ENCODE measurements at places on chromosomes 12 and 14. TPM values are rescaled to one million over a fixed set of nuclear protein-coding genes. Genes with fewer than 3 reads are reported as not detected.

DNA sequence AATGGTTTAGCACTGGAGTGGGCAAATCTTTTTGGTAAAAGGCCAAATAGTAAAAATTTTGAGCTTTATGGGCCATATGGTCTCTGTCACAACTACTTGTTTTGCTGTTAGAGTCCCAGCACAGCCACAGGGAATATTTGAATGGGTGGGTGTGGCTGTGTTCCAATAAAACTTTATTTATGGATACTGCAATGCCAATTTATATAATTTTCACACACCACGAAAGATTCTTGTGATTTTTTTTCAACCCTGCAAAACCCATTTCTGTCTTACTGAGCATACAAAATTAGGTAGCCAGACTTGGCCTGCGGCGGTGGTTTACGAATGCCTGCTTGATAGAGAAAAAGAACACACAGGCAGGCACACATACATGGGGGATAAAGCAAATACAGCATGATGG, 28.3 kb downstream of the TMEM120B start:
- DNase-seq, result no peak

DNA sequence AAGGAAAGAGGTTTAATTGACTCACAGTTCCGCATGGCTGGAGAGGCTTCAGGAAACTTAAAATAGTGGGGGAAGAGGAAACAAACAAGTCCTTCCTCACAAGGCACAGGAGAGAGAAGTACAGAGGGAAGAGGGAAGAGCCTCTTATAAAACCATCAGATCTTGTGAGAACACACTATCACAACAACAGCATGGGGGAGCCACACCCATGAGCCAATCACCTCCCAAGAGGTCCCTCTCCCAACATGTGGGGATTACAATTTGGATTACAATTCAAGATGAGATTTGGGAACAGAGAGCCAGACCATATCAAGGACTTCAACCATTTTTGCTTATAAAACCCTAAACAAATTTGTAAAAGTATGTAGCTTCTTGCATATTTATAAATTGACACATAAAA, 45.8 kb downstream of the SLCO1C1 start:
- DNase-seq, result no peak

DNA sequence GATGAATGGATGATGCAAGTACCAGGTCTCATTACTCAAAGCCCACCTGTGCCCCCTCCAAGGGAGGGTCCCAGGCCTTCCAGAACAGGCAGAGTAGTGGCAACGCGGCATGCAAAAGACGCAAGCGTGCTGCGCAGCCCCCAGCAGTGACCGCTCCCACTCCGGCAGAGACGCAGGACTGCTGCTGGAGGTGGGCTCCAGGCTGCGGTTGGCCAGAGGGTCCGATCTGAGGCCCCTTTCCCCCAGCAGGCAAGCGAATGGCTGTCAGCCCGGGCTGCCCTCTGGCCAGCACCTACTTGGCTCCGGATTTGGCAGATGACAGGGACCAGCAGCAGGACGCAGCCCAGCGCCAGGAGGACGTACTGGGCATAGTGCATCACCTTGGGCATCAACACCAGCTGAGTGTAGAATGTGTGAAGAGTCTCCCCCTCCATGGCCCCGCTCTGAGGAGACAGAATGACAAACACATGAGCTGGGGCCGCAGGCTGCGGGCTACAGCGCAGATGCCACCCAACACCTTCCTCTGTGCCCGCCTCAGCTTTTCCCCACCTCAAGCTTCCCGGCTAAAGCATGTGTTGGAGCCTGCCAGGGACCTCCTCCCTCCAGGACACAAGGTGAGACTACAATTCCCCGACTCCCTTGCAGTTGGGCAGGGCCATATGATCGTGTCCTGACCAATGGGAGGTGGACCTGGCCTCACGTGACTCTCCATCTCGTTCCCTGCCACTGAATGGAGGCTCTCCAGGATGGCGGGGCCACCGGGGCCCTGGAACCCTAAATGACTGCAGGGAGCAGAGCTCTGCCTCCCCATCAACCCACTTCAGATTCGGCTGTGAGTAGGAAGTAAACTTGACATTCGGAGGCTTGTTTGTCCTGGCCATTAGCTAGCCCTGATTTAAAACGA, 77.4 kb downstream of the SCARB1 start:
- DNase-seq, result peak; percentile 95

- DNase-seq, result no peak
These were observed 7.2 kb upstream of the TBX3 start for GRCh38 chr12:114691196-114691595.

DNA sequence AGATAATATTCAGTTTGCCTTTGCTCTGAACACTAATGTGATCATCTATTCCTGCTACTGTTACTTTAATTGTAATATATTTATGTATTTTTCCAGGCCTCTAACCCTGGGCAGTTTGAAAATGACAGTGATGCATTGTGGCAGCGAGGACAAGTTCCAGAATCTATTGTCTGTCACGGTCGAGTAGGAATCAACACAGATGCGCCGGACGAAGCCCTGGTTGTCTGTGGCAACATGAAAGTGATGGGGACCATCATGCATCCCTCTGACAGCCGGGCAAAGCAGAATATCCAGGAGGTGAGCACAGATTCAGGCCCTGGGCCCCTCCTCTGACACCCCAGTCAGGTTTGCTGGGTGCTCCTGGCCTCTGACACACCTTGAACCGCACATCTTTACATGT, 78.5 kb downstream of the MYRFL start:
- no peak for DNase-seq

Gene KRT75
- total RNA-seq, result not detected

Gene PTCSC3
- total RNA-seq, result not detected

Data from lung microvascular endothelial cell (primary cell).